Stimulated activated CD8-positive, alpha-beta memory T cell treated with anti-CD3 and anti-CD28 coated beads, Interleukin-4, amount 100 ng/mL, for 1 hour (primary cell): ENCODE measurements at places on chromosomes 4 and X.

DNA sequence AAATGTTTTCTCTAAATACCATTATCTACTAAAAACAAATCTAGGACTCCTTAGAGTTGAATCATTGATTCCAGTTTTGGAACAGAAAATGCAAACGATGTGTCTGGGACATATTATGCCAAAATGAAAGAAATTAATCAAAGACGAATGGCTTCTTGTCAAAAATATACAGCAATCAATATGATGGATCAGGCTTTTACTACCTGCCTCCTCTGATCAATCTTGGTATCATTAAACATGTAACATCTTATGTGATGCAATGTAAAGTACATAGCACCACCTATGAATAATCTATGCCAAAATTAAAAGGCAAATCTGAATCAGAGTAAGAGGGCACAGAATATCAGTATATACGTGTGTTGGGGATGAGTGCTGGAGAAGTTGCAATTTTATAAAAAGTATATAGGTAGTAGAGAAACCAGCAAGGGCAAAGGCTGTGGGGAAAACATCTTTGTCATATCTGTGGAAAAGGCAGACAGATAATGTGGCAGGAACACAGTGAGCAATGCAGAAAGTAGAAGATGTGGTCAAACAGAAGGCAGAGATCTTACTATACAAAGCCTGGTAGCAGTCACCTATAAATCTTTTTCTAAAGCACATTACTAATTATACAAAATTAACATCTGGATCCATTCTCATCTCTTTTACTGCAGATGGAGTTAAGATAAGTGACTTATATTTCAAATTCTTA lies 152.7 kb downstream of the ANTXR2 start:
- DNase-seq: no peak

DNA sequence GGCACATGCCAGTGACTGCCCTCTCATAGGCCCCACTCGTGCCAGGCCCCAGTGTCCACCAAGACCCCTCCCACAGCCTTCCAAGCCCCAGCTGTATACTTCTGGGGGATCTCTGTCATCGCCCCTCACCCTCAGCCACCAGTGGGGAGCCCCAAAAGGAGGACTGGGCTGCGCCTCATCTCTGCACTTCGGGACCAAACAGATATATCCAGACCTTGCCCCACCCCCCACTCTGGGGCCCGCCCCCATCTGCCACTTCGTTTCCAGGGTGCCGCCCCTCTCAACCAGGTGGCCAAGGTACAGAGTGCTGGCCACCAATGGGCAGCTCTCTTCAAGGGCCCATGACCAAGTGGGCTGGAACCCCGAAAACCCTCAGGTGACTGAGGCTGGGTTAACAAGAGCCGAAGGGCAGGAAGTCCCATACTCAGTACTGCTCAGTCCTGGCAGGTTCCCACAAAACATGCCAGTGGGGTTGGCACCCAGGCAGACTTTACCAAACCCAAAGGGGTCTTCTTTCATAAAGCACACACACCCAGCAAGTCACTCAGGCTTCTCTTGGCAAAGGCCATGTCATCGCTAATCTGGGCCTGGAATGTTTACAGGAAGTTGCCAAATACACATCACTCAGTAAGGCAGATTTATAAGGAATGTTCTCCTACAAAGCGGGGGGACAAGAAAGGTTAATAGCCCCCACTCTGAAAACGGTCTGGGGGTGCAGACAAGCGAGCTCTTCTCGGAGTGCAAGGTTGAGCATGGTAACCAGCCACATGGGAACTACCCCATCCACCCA lies 4.4 kb downstream of the ZFYVE28 start:
- no peak for DNase-seq

GRCh38 chr4:73844345-73844744 lies 7.9 kb downstream of the CXCL6 start:
- no peak for DNase-seq

- no peak for DNase-seq
Measured at GRCh38 chr4:26985873-26986272, 125.2 kb downstream of the STIM2 start.

GRCh38 chr4:142112451-142112850 lies 476.1 kb downstream of the IL15 start:
- DNase-seq: no peak

- no peak for DNase-seq
Measured at GRCh38 chr4:123896446-123897071, 500.0 kb downstream of the SPRY1 start.
